ENCODE measurements at places on chromosomes 12 and 14.

GRCh38 chr12:49277466-49277865, 12.6 kb downstream of the TUBA1C start:
- no peak for DNase-seq

GRCh38 chr12:105759149-105759548, 379.6 kb downstream of the NUAK1 start:
- DNase-seq: no peak

DNA sequence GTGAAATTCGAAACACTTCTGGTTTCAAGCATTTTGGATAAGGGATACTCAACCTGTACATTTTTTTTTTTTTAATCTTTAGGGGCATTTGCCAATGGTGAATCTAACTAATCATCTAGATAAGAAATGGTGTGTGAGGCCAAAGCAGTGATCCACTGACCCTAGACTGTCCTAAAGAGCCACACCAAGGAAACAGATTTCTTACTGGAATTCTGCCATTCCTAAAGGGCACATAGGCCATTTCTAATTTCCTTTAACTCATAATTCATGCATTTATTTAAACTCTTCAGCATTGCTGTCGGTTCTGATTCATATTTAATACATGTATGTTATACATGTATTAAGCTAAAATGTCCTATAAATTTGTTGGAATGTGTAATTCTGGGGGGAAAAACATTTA, 47.2 kb downstream of the FRS2 start:
- no peak for DNase-seq

DNA sequence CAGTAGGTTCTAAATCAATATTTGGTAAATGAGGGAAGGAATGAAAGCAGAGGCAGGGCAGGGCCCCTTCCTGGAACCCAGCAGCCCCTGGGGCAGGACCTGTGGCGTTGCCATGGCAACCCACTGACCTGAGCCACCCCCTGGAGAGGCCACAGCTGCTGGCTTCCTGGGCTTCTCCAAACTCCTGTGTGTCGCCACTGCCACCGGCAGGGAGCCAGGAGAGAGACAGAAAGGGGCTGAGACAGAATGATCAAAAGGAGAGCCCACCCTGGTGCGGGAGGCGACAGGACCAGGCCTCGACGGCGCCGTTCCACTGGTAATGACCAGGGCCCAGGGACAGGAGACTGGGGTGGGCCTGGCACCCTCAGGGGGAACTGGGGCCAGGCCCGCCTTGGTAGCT, 18.2 kb downstream of the RFX4 start:
- no peak for DNase-seq

All from AG09319 (cell line).